ENCODE measurements at places on chromosomes 3 and 15.

GRCh38 chr3:149625795-149626194, 32.0 kb downstream of the WWTR1 start:
- no peak for DNase-seq

DNA sequence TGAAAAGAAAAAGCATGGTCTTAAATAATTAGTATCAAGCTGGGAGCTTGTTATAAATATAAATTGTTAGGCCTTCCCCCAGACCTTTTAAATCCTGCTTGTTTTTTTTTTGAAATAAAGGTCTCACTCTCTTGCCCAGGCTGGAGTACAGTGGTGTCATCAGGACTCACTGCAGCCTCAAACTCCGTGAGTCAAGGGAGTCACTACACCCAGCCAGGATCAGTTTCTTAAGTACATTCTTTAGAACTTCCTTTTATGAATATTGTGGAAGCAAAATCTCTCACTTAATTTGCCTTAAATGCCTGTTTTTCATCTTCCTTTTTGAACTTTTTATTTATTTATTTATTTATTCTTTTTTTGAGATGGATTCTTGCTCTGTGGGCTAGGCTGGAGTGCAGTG, 20.8 kb upstream of the DENND4A start:
- DNase-seq = no peak

DNA sequence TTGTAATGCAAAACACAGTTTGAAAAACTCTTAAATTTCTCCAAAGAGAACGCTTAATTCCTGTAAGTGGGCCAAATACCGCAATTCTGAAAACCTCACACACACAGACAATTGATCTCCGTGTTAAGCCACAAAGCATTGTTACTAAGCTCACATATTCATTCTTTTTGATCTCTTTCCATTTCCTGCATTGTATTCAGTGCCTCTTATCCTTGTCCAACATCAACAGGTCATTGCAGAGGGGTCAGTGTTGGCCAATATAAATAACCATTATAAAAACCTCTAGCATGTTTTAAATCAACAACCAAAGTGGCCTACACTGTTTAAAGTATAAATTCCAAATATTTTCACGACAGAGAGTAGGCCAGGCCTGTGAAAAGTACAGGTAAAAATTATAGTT, 171.1 kb downstream of the PDZRN3 start:
- no peak for DNase-seq

- DNase-seq = no peak
Observed at GRCh38 chr3:57796261-57796660, 40.2 kb downstream of the SLMAP start.

DNA sequence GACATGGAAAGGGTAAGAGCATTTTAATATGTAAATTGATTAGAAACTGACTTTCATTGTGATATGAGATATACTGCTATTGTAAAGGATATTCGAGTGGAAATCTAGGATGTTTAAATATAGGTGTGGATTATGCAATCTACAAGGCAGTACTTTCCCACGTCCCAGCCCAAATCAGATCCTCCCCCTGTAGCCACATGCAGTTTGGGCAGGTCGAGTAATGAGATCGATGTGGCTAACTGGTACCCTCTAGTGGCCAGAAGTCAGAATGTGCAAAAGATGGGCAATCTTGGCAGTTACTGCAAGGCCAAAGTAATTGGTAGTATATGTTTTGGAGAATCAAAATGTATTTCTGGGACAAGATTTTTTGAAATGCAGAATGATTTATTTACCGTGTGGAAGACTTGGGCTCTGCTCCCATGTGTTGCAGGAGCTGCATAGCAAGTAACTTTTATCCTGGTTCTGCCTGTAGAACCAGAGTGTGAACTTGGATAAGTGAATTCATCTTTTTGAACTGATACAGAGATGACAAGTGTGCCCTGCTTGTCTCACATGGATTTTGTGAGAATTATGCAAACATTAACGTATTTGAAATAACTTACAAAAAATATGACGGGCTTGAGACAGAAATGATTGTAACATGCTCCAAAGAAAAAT, 94.5 kb upstream of the ADAMTSL3 start:
- DNase-seq = peak; percentile 42

- DNase-seq = no peak
Observed at GRCh38 chr15:87967951-87968350, 288.6 kb downstream of the NTRK3 start.
